Astrocyte (in vitro differentiated cells and primary cell): ENCODE measurements at places on chromosomes 11 and 22. TPM values are rescaled to one million over a fixed set of nuclear protein-coding genes. Genes with fewer than 3 reads are reported as not detected.
A peak's percentile ranks its signal among the peaks of the same experiment; 100 is the strongest.

GRCh38 chr11:1234054-1234720 is 11.3 kb downstream of the MUC5B start:
- DNase-seq, result no peak
- no peaks in the 10 kb centered on the region for H3K27me3 ChIP-seq
- no peaks in the 10 kb centered on the region for H3K36me3 ChIP-seq
- no peak overlapping the region for H3K4me3 ChIP-seq
- no peak overlapping the region for H3K27ac ChIP-seq
- no peaks in the 10 kb centered on the region for H3K4me1 ChIP-seq

DNAJC24 gene
- 20.9 and 23.1 TPM in 2 replicates for total RNA-seq

GRCh38 chr11:83336993-83337392 is 50.8 kb upstream of the CCDC90B start:
- no peaks in the 10 kb centered on the region for H3K36me3 ChIP-seq
- no peak for DNase-seq
- H3K4me1 ChIP-seq, result no peaks in the 10 kb centered on the region
- no peak overlapping the region for H3K27ac ChIP-seq
- no peak overlapping the region for H3K4me3 ChIP-seq

- H3K36me3 ChIP-seq, result no peaks in the 10 kb centered on the region
Observed at GRCh38 chr11:124481365-124482323, 36.1 kb upstream of the OR8B8 start.

APOL4 gene
- 0.07 TPM in 1 of 2 replicates, not detected in the other for total RNA-seq

- no peak overlapping the region for H3K4me3 ChIP-seq
- no peak for DNase-seq
- H3K27ac ChIP-seq, result no peak overlapping the region
- H3K27me3 ChIP-seq, result peaks cover 4% of the 10 kb centered on the region
Observed at GRCh38 chr11:121198491-121198890, 94.1 kb upstream of the SC5D start.

DNA sequence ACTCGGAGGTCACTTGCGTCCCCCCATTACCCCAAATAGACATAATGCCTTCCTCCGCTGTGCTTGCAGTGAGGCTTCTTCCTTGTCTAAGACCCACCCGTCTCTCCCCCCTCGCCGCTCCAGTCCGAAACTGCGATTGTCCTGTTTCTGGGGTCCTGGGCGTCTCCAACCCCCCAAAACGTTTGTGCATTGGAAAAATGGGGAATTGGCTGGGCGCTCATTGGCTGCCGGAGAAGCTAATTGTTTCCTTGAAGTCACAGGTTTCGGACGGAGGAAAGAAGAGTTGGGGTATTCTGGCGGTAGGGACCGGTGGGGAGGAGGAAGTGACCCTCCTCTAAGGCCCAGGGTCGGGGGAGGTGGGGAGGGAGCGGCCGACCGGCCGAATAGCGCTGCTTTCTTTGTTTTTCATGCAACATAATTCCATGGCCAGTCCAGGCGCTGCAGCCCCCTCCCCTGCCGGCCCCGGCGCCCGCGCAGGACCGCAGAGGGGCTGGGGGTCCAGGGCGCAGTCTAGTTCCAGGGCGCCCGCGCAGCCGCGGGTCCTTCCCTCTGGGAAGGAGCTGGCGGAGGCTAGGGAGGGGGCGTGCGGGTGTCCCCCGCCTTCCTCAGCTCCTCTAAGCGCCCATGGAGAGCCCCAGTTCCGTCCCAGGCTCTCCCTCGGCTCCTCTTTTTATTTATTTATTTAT is 12.7 kb upstream of the CPT1A start:
- no peaks in the 10 kb centered on the region for H3K36me3 ChIP-seq
- no peak overlapping the region for H3K27ac ChIP-seq
- peaks cover 21% of the 10 kb centered on the region for H3K27me3 ChIP-seq
- no peak overlapping the region for H3K4me3 ChIP-seq

- H3K27ac ChIP-seq, result peak overlapping the region; percentile 28
- DNase-seq, result peak; percentile 98
- peaks cover 10% of the 10 kb centered on the region for H3K4me1 ChIP-seq
Observed at GRCh38 chr22:37345863-37346504, 63.7 kb downstream of the CYTH4 start.
